ENCODE measurements at places on chromosomes 3 and 15.

DNA sequence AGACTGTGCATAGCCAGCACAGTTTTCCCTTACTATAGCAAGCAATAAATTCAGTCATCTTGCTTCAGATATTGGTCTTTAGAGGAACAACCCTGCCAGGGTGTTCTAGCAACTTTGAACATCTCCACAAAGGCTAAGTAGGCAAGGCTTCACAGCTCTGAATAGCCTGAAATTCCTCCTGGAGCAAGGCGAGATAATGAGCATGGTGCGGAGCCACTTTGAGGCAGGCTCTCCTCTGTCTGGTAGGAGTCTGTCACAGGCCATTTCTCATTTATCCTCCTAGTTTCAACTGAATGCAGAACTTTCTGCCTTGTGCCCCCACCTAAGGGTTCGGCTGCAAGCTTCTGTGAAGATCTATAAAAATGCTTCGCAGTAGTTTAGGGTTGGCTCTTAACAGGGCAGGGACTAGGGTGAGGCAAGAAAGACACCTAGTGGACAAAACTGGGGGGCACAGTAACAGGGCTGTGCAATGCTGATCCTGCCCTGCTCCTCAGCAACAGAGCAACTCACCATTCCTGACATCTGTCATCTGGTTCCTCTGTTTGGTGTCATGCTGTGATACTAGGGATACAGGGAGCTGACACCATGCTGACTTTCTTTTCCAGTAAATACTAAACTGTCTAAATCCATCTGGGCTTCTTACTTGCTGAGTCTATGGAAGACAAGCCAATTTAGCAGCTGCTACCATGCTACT is 16.6 kb upstream of the EHHADH start:
- no peak for DNase-seq

- no peak for DNase-seq
Observed at GRCh38 chr3:192022412-192022811, 561.4 kb downstream of the PYDC2 start.

DNA sequence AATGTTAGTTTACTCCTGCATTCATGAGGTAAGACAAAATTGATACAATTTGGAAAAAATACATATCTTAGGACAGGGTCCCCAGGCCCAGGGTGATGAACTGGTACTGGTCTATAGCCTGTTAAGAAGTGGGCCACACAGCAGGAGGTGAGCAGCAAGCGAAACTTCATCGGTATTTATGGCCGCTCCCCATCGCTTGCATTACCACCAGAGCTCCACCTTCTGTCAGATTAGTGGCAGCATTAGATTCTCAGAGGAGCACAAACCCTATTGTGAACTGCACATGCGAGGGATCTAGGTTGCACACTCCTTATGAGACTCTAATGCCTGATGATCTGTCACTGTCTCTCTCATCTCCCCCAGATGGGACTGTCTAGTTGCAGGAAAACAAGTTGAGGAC is 880.6 kb downstream of the MCTP2 start:
- no peak for DNase-seq

DNA sequence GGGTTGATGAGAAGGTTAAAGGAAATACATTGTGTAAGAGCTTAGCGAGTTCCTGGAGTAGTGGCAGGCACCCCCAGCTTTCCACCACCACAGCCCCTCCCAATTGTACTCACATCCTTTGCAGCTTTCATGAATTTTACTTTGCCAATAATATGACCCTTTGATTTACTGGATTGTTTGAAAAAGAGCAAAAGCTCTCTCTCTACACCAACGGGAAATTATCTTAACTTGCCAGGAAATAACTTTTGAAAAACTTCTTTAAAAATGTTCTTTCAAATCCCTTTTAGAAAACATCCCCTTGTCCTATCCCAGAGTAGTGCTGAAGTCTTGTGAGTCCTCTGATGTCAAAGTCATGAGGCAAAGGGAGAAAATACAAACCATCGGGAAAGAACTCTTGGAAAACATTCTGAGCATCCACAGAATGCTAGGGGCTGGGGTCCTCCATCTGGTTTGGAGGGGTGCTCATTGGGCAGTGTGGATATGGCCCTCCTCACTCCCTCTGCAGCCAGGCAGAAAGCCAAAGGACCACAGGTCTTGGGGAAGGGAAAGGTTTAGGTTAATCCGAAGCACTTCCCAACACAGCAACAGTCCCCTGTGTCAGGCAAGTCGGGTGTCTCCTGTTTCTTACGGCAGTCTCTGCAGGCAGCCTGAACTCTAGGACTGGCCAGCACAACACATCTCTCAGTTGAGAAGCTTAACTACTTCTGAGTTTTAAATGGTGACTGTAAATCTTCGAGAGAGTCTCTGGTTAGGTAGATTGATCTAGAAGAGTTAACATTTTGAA is 36.5 kb downstream of the BOC start:
- no peak for DNase-seq

DNA sequence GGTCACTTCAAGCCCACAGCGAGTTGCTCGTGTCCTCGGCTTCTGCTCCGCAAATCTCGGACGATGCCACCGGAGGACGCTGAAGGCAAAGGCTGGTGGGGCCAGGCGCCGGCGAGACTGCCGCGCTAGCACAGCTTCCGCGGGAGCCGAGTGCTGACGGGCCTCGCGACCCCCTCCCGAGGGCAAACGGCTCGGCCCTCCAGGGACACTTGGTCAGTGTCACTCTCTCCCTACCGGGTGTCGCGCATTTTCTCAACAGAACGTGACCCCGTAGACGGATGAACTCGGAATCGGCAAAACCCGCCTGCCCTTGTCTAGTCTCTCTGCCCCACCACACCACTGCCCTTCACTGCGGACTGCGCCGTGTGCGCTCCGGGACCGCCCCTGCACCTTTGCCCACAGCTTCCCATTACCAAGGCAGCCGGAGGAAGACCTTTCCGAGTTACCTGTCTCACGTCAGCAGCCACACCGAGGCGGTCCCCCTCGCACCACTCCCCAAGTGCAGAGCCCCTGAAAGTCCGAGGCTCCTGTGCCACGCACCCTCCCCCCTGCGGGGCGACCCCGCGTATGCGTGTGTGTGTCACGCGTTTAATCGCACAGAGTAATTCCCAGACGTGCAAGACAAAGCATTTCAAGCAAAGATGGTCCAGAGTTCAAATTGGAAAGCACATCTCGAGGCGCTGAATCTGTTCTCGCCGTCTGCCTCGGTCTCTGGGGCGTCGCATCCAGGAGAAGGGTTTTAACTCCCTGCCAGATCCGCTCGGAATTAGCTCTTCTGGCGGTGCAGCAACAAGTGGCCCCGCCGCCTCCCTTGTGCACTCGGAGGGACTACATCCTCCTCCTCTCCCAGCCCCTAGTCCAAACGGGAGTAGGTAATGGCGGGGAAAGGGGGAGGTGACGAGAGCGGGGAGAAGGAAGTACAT is 245.0 kb upstream of the TOPAZ1 start:
- DNase-seq: no peak

- DNase-seq: no peak
Observed at GRCh38 chr3:69252631-69253030, 130.2 kb upstream of the LMOD3 start.

- no peak for DNase-seq
Observed at GRCh38 chr15:91975241-91975978, 121.9 kb downstream of the SLCO3A1 start.
